ENCODE measurements at places on chromosomes 1 and 21.

DNA sequence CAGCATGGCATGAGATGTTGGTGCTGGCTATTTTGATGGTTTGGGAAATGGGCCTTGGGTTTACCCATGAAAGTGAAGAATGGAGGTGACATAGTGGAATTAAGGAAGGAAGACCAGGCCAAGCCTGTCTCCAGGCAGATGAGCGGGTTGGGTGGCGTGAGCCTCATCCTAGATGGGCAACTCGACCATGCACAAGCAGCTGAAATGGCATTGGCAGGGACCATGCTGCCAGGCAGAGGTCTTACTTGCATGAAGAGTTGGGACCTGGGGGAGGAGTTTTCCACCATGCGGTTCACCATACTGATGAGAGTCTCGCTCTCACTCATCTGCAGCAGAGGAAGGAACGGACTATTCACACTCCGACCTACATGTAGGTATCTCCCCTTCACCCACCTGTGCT is 37.5 kb upstream of the GOLT1A start:
- DNase-seq, result no peak

- DNase-seq, result peak; percentile 86
Measured at GRCh38 chr1:50968158-50968820, 1.8 kb upstream of the CDKN2C start.

DNA sequence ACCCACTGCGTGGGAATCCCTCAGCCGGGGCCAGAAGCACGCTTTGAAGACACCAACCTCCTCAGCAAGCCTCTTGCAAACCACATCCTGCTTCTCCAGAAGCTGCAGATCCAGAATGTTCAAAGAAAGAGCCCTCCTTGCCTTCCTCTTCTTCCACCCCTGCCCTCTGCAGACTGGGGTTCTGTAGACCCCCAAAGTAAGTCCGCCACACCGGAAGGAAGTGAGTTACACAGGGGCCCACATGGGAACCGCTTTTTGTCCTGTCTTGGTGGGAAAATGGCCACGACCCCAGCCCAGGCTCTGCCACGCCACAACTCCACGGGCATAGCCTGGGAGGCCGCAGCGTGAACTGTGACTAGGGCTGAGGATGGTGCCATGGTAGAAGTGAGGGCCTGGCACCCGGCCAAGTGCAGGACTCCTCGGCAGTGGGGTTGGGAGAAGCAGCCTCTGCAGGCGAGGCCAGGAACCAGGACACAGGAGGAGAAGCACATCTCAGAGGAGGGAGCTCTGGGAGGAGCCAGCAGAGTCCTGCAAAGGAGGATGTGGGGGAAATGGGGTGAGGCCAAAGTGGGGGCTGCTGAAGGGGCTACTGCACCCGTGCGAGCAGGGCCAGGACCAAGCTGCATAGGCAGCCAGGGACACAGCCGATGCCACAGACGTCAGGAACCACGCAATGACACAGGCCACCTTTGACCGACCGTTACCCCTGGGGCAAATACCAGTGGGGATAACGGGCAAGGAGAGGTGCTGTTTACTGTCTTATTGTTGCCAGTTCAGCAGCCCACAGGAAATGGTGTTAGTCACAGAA is 30.9 kb downstream of the PDE9A start:
- DNase-seq, result peak; percentile 35

DNA sequence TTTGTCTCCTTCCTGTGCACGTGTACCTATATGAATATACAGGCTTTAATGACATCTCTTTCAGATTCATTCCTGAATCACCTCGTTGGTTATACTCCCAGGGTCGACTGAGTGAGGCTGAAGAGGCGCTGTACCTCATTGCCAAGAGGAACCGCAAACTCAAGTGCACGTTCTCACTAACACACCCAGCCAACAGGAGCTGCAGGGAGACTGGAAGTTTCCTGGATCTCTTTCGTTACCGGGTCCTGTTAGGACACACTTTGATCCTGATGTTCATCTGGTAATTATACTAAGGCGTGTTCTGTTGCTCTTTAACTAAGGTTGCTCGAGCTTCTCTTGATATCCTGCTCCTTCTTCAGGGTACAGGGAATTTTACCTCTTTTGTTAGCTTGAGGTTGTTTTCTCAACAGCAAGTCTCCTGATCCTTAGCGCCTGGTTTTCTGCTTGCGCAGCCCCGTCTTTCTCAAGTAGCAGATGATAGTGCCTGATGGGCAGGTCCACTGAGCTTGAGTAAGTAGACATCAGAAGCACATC is 55.1 kb downstream of the SLC22A15 start:
- no peak for DNase-seq

DNA sequence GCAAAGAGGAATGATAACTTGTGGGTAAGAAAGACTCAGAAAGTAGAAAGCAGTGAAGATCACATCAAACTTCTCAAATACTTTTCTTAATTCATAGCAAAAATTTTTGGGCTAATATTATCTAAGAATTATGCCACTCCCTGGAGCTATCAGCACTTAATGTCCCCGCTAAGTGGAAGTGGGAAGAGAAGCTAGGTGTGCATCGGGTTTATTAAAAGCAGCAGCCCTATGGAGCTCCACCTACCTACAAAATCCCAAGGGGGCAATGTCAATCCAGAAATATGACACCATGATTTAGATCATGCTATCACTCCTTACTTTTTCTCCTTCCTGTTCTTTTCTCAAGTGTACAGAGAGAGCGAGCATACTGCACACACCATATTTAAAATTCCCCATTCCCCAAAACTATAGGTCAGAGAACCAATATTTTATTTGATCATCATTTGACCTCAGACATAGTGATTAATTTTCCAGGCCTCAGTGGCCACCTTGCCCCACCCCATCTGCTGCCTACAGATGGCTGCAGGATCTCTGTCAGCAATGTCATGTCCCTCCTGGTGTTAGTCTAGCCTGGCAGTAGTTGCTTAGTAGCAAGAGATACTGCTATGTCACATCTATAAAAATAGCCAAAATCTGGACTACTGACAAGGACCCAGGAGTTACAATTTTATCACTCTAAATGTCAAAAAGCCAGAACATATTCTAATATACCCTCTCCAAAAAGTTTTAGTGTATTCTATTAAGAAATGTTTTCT is 66.6 kb downstream of the MAP3K21 start:
- DNase-seq, result no peak

- DNase-seq, result no peak
Measured at GRCh38 chr1:115748401-115749150, 19.9 kb downstream of the CASQ2 start.

DNA sequence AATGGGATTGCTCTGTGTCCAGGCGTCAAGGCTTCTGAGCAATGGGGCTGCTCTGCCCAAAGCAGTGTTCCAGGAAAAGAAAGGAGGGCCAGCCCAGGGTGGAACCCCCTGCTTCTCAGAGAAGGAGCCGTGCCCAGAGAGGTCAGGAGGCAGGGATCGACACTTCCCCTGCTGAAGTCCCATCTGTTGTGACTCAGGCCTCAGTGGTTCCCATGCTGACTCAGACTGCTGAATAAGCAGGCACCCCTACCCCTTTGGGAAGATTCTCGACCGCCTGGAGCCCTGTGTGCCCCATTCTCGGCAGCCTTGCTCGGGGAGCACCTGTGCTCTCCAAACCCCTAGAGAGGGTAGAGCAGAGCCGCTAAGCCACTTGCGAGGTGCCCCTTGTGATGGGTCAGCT is 23.9 kb downstream of the PKP1 start:
- DNase-seq, result no peak

DNA sequence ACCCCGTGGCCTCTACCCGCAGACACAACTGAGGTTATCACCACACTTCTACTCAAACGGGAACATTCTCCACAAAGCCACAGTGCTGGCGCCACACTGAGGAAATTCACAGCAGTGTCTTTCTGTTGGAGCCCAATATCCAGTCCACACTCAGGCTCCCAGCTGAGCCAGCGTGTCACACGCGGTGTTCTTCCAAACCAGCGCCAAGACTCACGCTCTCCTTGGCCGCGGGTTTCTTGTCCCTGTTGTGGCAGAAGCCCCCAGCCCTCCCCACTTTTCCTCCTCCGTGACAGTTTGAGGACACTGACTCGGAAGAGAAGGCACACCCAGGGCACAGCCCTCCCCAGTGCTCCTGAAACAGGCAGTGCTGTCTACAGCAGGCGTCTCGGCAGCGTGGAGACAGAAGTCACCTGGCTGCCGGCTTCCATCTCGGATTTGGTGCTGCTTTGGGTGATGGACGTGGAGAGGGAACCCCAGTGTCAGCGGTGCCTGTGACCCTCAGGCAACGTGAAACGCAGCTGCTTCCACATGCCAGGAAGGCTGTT is 35.4 kb upstream of the AGPAT3 start:
- DNase-seq, result no peak

DNA sequence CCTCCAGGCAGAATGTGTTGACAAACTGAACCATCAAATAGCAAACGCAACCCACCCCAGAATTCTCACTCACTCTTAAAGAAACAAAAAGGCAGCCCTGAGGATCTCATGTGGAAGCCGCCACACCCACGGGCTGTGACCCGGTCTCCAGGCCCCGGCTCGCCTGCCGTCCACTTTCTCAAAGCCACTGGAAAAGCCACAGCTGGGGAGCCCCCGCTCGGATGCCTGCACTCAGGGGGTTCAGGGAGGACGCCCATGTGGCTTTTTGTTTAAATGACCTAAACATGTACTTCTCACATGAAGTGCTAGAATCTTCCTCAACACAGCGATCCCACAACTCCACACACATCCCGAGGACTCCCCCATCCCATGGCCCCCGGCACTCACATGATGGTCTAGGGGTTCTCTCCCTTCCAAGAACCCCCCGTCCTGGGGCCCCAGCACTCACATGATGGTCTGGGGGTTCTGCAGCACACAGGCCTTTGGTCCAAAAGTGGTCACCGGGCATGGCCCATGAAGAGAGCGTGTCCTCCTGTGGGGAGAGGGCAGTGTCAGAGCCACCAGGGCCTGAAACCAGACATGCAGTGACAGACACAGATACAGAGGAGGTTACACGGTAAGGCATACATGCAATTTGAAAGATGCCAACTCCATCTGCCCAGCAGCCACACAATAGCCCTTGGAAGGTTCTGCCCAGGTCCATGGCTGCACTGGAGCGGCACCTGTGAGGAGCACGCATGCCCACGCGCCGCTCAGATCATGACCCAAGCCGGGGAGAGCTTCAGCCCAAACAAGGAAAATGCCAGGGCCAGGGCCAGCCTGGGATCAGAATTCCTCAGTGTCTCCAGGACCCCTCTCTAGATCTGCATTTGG is 16.5 kb downstream of the NADK start:
- DNase-seq, result no peak

GRCh38 chr1:34621916-34622315 is 132.9 kb upstream of the GJB5 start:
- DNase-seq, result no peak

DNA sequence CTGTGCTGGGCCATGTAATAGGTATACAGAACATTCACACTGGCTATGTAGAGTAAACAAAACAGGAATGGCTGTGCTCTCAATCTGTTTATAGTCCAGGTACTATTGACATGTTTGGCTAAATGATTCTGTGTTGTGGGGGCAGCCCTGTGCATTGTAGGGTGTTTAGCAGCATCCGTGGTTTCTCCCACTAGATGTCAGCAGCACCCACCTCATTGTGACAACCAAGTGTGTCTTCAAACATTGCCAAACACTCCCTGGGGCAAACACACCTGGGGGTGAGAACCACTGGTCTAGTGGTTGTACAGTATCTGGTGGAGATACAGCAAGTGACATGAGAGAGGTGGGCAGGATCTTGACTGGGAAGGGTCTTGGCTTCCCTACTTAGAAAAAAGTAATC is 80.4 kb upstream of the SPATA6 start:
- DNase-seq, result no peak

DNA sequence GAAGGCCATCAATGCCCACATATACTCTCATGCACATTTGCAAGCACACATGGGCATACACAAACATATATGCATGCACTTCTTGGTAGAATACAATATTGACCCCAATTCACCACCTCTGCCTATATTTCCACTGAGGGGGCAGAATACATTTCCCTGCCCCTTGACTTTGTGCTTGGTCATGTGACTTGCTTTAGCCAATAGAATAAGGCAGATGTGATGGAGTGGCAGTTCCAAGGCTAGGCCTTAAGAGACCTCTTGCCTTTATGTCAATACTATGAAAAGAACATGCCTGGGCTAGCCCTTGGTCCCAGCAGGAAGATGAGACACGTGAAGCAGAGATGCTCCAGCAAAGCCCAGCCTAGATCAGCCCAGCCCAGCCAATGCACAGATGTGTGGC is 66.0 kb upstream of the GRIK3 start:
- no peak for DNase-seq

- DNase-seq, result no peak
Measured at GRCh38 chr1:117598489-117598888, 7.4 kb upstream of the TENT5C start.

- DNase-seq, result no peak
Measured at GRCh38 chr1:110248746-110249145, 38.6 kb downstream of the KCNC4 start.

GRCh38 chr1:205668951-205669340 is 11.4 kb downstream of the SLC45A3 start:
- no peak for DNase-seq

DNA sequence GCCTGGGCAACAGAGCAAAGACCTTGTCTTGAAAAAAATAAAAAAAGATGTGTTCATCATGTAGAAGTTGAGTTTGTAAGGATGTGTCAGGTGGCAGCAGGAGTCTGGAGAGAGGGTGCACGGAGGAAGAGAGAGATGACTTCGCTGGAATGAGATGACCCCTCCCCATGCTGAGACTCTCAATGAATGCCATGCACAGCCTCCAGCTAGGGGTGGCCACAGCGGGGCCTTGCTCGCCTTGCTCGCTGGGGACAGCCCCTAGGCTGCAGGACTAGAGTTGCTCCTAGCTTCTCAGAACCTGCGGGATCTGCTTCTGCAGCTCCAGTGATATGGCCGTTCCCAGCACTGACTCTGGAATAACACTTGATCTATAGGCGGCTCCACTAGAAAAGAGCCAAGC is 6.6 kb upstream of the C2CD2 start:
- DNase-seq, result no peak

DNA sequence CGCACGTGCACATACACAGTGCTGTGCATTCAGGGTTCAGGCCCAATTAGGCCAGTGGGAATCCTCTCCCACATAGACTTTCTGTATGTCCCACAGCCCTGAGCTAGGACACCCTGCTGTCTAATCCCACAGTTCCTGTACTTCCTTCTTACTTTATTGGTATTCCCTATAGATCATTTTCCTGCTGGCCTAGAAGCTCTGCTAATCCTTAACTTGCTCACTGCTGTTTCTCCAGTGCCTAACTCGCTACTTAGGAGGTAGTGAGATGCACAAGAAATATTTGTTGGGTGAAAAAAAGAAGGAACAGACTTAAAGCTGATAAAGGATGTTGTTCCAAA is 34.1 kb upstream of the FHAD1 start:
- DNase-seq, result no peak

All from CD4-positive, alpha-beta T cell treated with Interleukin-1 beta for 1 hour (primary cell).